ENCODE measurements at places on chromosomes 6 and 20.

GRCh38 chr20:10415013-10415650 is 18.9 kb downstream of the MKKS start:
- DNase-seq: no peak

GRCh38 chr20:62975251-62975760 is 22.8 kb downstream of the SLC17A9 start:
- no peak for DNase-seq

- peak; percentile 69 for DNase-seq
These were observed 136.6 kb downstream of the COL9A1 start for GRCh38 chr6:70166088-70166958.

DNA sequence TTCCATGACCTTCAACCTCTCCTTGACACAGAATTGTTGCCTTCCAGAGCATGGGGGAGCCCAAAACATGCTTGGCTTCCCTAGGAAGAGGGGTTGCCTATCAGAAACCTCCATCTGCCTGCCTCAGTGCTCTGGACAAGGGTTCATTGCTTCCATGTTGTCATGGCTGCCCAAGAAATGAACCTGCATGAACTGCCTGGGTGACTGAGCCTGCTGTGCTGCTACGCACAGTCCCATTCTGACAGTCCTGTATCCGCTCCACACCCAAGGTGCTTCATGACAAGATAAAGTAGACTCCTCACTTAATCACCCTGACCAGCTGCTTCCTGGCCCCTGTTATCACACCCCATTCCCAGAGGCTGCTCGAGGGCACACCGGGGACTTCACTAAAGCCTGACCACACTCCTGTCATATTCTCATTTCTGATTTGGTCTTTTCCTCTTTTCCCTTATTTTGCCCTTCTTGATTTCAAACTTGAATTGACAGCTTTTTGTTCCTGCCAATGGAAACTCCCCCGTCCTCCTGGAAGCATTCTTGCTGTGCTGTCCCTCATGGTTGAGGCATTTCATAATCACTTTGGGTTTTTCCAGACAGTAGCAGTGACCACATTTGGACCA is 31.9 kb downstream of the GMPR start:
- DNase-seq: no peak

GRCh38 chr20:63568170-63568981 is 5.7 kb downstream of the HELZ2 start:
- DNase-seq: no peak

- peak; percentile 16 for DNase-seq
These were observed 211.0 kb downstream of the LRFN2 start for GRCh38 chr6:40376113-40376650.

- peak; percentile 5 for DNase-seq
These were observed 111.0 kb downstream of the RCAN2 start for GRCh38 chr6:46380152-46380807.

DNA sequence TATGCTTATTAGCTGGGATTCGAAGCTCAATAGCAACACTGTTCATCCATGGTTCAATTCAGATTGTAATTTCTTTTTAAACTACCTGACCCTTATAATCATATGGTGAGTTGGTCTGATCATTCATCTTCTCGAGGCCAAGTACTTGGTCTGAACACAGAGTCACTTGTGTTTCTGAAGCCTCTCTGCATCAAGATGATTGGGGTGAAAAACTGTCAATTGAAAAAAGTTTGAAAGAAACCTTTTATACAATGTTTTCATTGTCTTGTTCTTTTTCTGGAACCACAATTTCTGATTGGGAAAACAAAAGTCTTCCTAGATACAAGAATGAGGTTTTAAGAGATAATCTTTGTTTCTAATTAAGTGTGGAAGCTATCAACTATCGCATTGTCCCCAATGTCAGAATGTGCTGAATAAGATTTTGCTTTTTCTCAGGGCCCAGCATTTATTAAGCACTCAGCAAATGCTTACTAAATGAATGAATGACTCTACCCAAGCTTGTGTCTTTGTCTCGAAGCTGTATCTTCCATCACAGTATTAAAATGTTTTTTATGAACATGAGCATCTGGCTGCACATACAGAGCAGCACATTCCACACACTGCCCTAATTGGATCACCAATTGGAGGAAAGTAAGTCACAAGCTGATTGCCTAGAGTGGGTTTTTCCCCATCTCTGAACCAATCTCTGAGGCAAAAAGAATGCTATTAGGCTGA is 45.0 kb upstream of the MOXD1 start:
- DNase-seq: no peak

- no peak for DNase-seq
These were observed 18.4 kb downstream of the PKIG start for GRCh38 chr20:44600758-44601201.

- DNase-seq: no peak
These were observed 196.4 kb downstream of the TBXT start for GRCh38 chr6:165971202-165971601.

DNA sequence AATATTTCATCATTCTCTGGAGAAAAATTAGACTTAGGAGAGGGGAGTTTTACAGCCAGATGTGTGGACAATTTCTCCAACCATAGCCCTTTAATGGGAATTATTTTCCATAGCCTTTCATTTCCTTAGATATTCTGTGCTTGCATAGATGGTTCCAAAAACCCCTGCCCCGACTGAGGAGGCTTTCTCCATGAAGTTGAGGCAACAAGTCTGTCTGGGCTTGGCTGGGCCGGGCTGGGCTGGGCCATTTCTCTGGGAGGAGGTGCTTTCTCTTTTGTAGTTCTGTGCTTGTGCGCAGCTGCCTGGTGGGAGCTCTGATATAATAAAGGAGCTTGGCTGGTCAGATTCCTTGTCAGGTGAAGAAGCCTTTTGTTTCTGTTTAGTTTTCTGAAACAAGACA is 71.4 kb downstream of the SOBP start:
- no peak for DNase-seq

DNA sequence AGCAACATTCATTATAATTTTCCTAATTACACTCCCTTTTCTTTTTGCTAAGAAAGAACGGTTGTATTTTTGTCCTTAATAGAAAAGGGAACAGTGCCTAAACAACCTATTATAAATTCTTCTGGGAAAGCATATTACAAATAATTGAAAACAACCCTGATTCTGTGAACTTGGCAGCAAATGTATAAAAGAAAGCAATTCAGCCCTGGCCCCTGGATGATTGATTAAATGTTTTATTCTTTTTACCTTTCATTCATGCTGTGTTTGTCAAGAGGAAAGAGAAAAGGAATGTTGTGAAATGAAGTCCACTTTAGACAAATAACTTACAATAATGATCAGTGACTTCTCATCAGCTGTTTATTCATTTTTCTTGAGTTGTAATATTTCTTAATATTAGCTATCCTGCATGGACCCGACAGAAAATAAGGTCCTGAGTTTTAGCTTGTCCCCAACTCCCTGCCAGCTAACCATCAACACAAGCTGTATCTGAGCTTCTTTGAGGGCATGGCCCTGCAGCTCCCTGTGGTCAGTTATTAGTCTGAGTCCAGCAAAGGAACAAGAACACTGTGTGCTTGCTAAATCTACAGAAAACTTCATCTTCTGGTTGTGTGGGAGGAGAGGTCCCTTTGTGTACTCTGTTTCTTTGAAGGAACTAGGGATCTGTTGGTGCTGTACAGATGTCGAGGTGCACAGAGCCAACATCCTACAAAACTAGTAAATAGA is 248.2 kb downstream of the LAMA2 start:
- no peak for DNase-seq

- DNase-seq: no peak
These were observed 39.6 kb downstream of the PLCG1 start for GRCh38 chr20:41176711-41177552.

DNA sequence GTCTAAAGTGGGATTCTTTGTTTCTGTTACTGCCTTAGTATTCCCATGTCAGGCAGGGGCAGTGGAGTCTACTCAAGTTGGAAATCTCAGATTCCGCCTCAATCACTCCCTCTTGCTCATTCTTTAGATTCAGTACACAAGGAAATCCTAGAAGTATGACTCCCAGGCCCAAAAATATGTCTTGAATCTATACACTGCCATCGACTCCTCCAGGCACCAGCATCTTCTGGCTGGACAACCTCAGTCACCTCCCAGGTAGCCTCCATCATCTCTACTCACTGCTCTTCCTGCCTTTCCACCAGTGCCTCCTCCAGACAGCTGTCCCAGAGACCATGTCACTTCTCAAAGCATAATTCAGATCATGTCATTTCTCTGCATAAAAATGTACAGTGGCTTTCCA is 329.9 kb downstream of the CDC5L start:
- no peak for DNase-seq

GRCh38 chr6:21201187-21201586 is 392.4 kb upstream of the SOX4 start:
- peak; percentile 61 for DNase-seq

DNA sequence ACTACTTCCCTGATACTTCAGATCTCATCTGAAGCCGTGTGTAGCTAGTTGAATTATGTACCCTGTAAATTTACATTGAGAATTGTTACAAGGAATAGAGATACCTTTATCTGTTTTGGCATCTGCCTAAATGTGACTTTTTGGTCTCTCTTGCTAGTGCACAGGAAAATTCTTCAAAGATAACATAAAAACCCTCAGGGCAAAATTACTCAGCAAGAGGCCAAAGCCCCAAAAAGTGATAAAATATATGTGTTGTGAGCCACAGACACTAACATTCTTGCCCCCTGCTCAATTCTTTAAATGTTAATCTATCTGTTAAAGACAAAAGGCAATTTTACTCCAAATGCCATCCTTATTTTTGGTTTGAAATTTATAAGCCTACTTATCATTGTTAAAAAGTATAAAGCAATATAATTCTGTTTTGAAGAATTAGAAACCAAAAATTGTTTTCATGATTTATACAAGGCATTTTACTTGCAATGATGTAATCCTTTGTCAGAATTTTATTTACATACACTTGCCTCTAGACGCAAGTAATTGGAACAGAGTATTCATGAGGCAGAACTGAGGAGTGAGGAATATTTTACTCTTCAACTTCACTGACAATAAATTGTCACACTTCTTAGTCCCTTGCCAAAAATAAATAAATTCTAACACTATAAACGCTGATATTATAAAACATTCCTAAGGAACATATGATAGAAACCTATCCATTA is 186.2 kb downstream of the EPM2A start:
- DNase-seq: no peak
